CD14-positive monocyte (primary cell): ENCODE measurements at places on chromosomes 13 and 19. TPM values are rescaled to one million over a fixed set of nuclear protein-coding genes. Genes with fewer than 3 reads are reported as not detected.

DNA sequence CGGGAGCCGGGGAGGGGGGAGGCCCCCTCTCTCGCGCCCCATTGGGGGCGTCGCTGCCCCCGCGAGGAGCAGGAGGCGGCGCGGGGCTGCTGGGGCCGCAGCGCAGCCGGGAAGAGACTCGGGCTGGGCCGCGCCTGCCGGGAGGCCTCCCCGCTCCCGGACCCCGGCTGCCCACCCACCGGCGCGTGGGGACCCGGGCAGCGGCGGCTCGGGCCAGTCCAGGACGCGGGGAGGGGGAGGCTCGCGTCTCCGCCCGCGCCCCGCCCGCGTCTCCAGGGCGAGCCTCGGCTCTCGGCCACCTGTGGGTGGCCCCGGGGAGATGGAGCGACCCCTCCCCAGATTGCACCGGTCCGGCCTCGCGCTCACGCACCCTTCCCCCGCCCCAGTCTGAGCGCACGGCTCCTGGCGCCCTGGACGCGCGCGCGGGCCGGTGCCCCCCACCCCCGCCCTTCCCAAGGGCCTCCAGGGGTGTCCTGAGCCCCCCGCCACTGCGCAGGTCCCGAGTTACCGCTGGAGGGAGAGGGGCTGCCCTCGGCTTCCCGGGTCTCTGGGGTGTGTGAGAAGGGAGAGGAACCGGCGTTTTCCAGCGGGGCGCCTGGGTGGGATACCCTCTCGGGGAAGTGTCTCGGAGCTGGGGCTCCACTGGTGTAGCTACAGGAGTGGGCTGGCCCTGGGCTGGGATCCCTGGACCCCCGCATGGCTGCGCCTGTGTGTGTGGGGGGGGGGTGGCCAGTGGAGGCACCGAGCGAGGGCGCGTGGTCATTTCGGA lies 645 bp downstream of the PALM start:
- no peak overlapping the region for H3K27ac ChIP-seq
- peaks cover 11% of the 10 kb centered on the region for H3K4me1 ChIP-seq
- H3K4me3 ChIP-seq = no peak overlapping the region
- no peaks in the 10 kb centered on the region for H3K36me3 ChIP-seq
- DNase-seq = no peak

- no peaks in the 10 kb centered on the region for H3K36me3 ChIP-seq
- H3K4me1 ChIP-seq = peaks cover 20% of the 10 kb centered on the region
- no peaks in the 10 kb centered on the region for H3K27me3 ChIP-seq
- no peak overlapping the region for H3K27ac ChIP-seq
These were observed 342.4 kb downstream of the KCNRG start for GRCh38 chr13:50357586-50358118.

DNA sequence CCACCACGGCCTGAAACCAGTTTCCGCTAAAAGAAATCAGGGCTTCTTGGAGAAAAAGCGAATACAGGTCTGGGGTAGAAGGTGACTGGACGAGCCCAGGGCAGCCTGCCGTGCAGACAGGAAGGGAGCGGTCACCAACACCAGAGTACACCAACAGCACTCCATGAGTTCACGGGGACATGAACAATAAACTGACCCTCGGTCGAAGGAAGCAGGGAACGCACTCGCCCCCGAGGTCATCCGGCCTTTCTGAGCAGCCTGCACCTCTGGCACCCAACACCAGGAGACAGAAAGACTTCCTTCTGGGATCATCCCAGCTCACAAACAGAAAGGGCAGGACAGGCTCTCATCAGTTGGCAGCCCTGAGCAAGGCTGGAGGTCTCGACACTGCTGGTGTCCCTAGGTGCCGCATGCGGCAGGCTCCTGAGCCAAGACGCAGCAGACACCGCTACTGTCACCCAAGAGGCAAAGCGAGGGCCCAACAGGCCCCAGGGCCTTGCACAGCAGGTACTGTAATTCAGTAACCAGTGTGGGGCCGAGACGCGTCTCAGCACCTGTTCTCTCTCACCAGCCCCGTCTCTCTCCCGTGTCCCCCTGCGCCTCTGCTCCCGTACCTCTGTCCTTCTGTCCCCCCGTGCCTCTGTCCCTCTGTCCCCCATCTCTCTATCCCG lies 18.0 kb downstream of the DCUN1D2 start:
- H3K27me3 ChIP-seq = no peaks in the 10 kb centered on the region
- H3K27ac ChIP-seq = no peak overlapping the region

Gene GAS6
- polyA plus RNA-seq = 1.9 TPM

GRCh38 chr13:112143046-112143752 lies 76.2 kb downstream of the SOX1 start:
- no peak overlapping the region for H3K4me3 ChIP-seq
- H3K27me3 ChIP-seq = no peaks in the 10 kb centered on the region
- no peak overlapping the region for H3K27ac ChIP-seq
- no peak for DNase-seq
- no peaks in the 10 kb centered on the region for H3K4me1 ChIP-seq

Gene ERICH4
- not detected for polyA plus RNA-seq
